Activated CD4-positive, alpha-beta T cell treated with anti-CD3 and anti-CD28 coated beads, Interleukin-2, amount 50 U/mL, for 48 hours (primary cell): ENCODE measurements at places on chromosomes 1 and 21.

DNA sequence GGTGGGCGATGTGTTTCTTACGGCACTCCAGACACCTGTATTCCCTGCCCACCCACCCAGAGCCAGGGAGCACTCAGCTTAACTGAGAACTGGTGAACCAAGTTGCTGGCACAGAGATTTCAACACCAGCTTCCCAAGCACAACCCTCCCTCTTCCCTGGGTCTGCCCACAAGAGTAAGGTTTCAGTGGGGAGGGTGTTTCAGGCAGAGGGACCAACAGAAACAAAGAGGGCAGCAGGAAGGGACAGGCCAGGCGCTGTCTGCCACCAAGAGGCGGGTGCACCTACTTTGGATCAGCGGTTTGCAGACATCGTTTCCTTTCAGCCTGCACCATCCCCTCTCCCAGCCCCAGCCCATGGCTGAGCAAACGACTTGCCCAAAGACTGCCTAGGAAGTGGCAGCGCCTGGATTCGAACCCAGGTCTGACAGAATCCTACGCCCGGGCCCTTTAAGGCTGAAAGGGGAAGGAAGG lies 21.9 kb upstream of the ALDH4A1 start:
- DNase-seq: no peak

DNA sequence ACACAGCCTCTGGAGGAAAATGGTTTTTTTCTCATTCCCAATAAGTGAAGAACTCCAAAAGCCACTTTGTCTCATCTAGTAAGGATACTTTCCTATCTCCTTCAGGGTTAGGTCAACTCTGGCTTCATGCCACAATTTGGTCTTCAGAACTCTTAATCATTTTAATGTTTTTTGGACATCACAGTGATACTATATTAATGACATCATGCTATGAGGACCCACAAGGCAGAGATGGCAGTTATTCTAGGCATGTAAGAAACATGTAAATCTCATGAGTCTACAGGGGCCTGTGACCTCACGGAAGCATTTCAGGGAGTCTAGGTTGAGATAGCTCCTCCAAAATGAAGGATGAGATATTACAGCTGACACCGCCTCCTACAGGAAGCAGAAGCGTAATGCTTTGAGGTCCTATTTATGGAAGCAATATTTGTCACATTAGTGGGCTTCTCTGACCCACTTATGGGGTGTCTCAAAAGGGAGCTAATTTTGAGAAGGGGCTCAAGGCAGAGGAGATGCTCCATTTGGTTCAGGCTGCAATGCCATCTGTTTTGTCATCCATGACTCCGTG lies 5.0 kb upstream of the GPR137B start:
- DNase-seq: no peak

DNA sequence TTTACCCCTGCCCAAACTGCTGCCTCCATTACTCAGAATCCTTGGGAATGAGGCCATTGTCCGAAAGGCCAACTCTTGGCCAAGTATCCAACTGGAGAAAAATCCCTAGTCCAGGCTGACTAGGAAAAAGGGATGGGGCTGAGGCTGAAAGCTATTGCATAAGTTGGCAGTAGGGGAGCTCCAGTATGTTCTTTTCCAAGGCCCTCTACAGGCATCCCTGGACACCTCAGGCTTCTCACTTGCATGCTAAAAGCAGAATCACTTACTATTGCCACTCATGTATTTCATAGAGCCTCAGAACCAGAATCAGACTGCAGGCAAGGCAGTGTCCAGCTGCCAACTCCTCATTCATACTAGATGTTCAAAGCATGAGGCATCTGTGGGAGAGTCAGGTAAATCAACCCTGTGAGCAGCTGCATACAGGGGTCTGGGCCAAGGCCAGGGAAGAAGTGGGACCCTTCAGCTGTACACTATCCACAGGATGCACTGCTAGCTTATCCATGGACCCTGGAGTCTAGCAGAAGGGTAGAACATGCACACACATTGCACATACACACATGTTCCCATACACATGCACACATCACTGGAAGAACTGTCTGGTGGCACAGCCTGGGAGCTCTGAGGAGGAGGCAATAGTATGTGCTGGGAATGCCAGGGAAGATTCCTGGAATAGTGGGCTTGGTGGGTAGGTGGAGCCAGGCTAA lies 195.3 kb downstream of the C1orf94 start:
- DNase-seq: no peak

DNA sequence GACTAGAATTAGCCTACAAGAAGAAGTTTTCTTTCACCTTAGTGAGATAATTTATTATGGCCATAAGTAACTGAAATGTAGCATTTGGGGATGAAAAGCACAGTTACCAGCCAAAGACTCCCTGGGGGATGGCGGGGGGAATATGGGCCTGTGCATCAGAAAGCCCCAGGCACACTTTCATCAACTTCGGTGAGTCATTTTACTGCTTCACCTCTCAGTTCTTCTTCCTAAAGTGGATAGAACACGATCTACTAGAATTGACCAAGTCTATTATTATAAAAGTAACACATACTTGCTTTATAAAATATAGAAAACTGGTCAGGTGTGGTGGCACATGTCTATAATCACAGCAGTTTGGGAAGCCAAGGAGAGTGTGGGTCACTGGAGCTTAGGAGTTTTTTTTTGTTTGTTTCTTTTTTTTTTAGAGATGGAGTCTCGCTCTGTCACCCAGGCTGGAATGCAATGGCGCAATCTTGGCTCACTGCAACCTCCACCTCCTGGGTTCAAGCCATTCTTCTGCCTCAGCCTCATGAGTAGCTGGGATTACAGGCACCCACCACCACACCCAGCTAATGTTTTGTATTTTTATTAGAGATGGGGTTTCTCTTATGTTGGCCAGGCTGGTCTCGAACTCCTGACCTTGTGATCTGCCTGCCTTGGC lies 141.8 kb downstream of the ZZZ3 start:
- no peak for DNase-seq
